ENCODE measurements at places on chromosomes 11 and 22.
A peak's percentile ranks its signal among the peaks of the same experiment; 100 is the strongest.

GRCh38 chr11:92480499-92480898 is 255.9 kb downstream of the FAT3 start:
- no peak for DNase-seq

- DNase-seq, result no peak
These were observed 75.2 kb upstream of the GNAZ start for GRCh38 chr22:22995166-22995565.

GRCh38 chr11:7899418-7899817 is 31.6 kb downstream of the OR10A6 start:
- no peak for DNase-seq

GRCh38 chr22:47367993-47368945 is 605.8 kb downstream of the TBC1D22A start:
- no peak for DNase-seq

GRCh38 chr22:17637490-17638181 is 921 bp upstream of the BCL2L13 start:
- DNase-seq, result no peak

DNA sequence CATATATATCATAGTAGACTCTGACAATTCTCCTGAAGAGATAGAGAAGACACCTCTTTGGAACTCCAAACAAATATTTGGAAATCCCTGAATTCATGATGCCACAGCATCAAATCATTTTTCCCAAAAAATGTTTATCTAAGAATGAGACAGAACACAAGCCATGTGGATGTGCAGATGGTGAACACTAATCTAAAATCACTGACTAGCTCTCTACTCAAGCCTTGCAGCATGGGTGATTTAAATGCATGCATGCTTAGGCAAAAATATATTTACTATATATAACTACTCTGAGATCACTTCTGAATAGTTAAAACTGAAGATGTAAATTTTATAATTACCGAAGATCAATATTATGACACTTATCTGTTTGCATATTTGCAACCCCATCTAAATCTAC is 289.9 kb downstream of the GUCY1A2 start:
- no peak for DNase-seq

GRCh38 chr22:37818409-37819104 is 4.6 kb upstream of the GALR3 start:
- peak; percentile 76 for DNase-seq

DNA sequence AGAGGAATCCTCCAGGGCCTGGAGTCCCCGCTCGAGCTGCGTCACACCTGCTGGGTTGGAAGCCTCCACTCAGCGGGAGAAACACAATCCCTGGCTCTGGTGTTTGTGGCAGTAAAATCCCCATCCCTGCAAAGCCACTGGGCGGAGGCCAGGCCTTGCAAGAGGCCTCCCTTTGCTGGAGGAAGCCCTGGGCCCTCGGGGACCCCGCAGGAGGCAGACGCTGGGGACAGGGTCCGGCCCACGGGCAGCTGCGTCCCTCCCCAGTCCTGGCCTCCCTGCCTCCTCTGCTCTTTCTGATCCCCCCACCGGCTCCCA is 194.7 kb downstream of the BRD1 start:
- no peak for DNase-seq

GRCh38 chr11:105034813-105035620 is at the start of gene CASP1:
Gene CASP1, minus strand, starts transcription at chr11:105035144. Its CDS starts 31 bp downstream, at chr11:105035113.
- DNase-seq, result peak; percentile 71

DNA sequence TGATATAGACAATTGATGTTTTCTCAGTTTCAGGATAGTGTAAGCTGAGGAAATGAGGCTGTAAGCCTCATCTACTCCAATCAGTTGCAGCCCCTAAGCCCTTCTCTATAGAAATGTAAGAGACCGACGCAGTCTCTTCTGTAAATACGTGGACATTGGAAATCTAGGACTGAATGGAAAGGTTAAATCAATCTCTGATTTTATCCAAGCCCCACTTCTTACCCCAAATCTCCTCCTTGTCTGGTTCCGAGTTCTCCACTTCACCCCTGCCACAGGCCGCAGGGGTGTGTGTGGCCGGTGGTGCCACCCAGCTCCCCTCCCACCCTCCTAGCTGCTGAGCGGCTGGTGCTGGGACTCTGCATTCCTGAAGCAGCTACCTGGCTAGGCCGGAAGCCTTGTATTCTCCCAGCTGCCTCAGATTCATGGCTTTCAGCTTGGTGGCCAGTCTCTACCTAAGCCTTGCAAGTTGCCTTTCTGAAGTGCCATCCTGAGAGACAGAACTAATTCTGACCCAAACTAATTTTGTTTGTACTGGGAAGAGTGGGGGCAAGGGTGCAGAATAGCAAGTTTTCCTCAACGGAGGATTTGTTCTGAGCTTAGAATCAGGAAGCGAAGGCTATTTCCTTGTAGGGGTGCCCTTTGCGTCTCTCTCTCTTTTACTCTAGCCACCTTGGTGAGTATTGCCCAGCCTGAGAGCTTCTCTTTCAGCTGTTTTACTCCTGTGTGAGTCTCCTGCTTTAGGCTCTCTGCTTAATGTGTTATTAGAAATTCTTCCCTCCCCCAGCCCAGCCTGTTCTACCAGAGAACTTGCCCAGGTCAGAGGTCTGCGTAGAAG is 749 bp downstream of the VWA5A start:
- DNase-seq, result no peak

DNA sequence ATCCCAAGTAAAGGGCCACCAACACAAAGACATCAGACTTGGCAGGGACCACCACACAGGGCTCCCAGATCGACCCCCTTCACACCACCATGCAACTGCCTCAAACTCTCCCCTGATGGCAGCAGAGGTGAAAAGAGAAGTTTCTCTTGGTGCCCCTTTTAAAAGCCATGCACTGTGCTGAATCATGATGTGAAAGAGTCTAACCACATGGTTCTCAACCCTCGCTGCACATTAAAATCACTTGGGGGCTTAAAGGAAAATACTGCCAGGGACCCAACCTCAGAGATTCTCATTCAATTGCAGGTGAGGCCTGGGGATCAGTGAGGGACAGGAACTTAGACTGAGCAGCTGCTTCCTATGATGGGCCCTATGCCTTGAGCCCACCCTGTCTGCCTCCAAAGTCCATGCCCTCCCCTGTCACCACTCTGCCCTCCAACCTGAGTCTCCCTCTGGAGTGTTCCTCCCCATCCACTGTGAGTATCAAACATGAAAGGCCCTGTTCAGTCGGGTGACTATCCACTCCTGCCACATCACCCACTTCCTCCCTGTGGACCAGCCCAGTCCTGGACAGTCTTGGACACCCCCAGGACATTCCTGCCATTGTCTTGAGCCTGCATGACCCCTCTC is 40.8 kb downstream of the PLEKHA7 start:
- no peak for DNase-seq

DNA sequence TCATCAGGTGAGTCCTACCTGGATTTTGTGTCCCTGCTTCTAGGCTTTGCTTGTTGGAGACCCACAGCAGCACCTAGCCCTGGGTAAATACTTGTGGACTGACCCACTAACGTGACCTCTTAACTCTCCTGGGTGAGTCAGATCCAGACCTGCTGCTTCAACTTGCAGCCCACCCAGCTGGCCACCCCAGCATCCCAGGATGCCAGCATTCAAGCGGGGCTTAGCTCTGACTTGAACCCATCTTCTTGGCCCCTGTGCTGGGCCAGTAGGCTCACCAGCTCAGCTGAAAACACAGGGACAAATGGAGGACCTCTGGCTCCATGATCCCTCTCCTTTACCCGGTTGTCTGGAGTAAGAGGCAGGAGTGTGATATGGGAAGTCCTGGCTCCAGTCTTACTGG is 33.5 kb downstream of the PARVG start:
- DNase-seq, result no peak

DNA sequence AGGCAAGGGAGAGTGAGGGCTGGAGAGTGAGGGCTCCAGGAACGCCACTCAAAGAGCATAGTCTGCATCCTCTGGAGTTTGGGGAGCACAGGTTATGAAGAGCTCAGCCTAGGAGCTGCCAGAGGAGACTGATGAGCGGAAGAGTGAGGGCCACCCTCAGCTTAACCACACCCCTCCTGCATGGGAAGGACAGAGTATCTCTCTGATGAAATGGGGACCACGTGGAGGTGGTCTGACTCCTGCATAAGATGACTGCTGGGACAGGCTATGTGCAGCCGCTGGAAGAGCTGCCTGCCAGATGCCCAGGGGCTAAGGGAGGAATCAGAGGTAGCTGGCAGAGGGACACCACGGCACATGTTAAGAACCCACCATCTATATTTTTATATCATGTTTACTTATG is 162.9 kb upstream of the POU2AF2 start:
- DNase-seq, result no peak

DNA sequence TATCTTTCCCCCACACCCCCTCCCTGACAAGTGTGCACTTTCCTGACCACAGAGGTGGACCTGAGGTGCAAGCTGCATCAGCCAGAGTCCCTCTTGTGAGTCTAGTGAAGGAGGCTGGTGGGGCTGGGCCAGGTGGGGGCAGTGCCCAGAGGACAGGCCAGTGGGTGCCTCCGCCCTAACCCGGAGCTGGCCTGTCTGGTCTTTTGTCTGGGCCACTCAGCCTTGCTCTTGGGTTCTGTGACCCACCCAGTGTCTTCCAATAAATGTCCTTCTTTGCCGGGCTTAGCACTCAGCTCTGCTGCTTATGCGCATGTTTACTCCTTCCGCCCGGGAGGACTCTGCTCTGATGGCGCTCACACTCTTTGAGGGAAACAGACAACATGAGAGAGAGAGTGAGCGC is 526.2 kb downstream of the TBC1D22A start:
- no peak for DNase-seq

DNA sequence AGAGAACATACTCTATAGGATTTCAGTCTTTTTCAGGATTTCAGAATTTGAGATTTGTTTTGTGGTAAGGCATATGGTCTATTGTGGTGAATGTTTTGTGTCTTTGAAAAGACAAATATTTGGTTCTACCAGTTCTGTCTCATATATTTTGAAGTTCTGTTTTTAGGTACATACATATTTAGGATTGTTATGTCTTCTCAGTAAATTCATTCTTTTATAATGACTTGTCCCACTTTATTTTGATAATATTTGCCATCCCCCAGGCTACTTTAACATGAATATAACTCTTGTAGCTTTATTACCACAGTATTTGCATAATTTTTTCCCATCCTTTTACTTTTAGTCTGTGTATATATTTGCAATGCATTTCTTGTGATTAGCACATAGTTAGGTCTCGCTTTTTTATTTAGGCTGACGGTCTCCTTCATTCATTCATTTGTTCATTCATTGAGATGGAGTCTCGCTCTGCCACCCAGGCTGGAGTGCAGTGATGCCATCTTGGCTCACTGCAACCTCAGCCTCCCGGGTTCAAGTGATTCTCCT is 32.1 kb downstream of the MTMR3 start:
- no peak for DNase-seq

DNA sequence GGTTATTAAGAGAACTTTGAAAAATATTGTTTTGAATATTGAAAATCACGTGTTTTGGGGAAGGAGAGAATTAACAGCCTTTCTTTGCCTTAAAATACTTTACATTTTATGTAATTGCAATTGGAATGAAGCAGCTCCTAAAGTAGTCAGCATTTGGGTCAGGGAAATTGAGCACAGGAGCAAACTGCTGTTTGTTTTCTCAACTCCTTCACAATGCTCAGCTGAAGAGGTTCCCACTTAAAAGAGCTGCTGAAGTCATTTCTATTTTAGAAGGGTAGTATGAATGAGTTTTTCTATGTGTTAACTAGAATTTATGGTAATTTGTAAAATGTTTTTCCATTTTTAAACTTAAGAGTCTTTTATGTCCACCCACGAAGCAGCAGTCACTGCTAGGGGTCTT is 8.1 kb upstream of the UCP2 start:
- no peak for DNase-seq

DNA sequence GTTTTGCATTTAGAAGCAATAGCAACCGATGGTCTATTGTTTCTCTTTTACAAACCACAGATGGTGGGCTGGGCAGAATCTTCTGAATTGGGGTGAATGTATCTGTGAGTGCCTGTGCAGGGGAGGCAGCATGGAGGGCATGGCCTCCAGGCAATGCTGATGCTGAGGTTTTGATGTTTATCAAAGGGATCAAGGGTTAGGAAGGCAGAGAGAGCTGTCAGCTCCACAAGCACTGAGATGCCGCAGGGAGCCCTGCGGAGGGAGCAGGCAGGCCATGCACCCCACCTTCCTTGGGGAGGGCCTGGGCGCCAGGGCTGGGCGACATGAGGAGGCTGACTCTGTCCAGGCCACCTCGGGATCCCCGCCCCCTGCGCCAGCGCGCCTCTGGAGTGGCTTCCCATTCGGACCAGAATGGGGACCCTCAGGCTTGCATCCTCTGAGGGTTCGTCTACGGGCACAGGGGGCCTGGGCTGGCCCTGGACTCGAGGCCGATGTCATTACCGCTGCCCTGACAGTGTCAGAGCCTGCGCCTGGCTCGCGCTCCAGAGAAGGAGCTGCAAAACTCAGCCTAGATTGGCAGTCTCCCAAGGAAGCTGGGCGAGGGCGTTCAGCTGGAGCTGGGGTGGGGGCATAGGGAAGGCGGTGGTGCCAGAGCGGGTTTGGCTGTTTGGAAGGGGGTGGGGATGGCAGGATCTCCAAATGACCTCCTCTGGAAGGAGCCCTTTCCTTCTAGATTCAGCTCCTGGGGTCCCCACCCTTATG is 13.9 kb upstream of the TH start:
- DNase-seq, result no peak

- no peak for DNase-seq
These were observed 109.6 kb downstream of the CEP164 start for GRCh38 chr11:117437041-117437790.

DNA sequence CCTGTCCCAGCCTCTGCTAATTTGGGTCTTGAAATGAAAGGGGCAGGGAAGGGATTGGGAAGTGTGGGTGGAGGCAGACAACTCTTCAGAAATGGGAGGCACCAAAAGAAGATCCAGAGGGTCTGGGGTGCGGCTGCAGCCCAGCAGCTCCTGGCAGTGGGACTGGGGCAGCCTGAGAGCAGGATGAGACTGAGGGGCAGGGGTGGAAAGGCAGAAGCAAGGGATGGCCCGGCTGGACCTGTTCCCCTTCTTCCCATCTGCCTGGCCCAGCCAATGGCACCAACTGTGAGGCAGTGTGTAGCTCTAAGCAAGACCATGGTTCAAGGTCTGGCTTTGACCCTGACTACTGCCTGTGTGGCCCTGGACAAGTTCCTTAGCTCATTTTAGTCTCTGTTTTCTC is 160.4 kb downstream of the ENTHD1 start:
- no peak for DNase-seq
